IMR-90 (cell line): ENCODE measurements at places on chromosomes 5 and 9.

DNA sequence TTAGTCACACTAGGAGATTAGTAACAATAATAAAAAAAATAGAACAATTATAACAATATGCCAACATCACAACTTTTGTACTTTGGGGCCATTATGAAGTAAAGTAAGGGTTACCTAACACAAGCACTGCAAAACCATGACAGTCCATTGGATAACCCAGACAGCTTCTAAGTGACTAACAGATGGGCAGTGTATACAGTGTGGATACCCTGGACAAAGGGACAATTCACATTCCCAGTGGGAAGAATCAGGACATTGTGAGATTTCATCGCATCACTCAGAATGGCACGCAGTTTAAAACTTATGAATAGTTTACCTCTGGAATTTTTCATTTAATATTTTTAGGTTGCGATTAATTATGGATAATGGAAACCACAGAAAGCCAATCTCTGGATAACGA lies 45.6 kb upstream of the JADE2 start:
- DNase-seq: no peak
- H3K27me3 ChIP-seq: no peaks in the 10 kb centered on the region
- no peaks in the 10 kb centered on the region for H3K36me3 ChIP-seq
- no peak overlapping the region for H3K4me3 ChIP-seq

DNA sequence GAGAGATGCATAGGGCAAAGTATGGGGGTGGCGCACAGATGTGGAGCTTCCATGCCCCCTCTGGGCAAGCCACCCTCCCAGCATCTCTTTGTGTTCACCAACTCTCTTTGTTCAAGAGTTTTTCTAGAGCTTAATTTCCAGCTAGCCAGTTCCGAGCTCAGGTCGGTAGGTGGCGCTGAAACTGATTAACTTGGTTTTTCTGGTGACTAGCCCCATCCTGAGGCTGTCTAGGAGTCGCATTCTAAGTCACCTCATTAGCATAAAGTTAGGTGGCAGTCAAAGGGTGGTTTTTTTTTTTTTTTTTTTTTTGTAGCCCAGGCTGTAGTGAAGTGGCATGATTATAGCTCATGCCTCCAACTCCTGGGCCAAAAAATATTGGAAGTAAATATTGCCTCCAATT lies 476.4 kb downstream of the KDM4C start:
- no peak overlapping the region for H3K27ac ChIP-seq
- no peaks in the 10 kb centered on the region for H3K36me3 ChIP-seq
- peaks cover 3% of the 10 kb centered on the region; the same call in 1 of the 2 replicates for H3K27me3 ChIP-seq
- no peaks in the 10 kb centered on the region for H3K4me1 ChIP-seq
- H3K4me3 ChIP-seq: no peak overlapping the region
- peak; percentile 22 for DNase-seq

- H3K27me3 ChIP-seq: no peaks in the 10 kb centered on the region
- DNase-seq: no peak
- H3K27ac ChIP-seq: no peak overlapping the region
- peaks cover 6% of the 10 kb centered on the region for H3K36me3 ChIP-seq
- no peak overlapping the region for H3K4me3 ChIP-seq
These were observed 104.1 kb downstream of the MTREX start for GRCh38 chr5:55411876-55412275.

DNA sequence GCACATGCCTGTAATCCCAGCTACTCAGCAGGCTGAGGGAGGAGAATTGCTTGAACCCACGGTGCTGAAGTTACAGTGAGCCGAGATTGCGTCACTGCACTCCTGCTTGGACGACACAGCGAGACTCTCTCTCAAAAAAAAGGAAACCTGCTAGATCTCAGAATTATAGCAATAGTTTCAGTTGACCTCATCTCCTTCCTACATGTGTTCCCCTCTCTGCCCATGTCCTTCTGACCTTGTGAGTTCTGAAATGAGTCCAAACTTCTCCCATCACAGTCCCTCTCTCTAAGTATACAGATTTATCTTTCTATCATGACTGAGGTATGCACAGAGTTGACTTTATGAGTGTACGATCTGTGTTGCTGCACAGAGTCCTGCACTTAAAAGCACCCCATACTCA lies 44.6 kb upstream of the SHOC1 start:
- H3K27me3 ChIP-seq: no peaks in the 10 kb centered on the region
- peak; percentile 49 for DNase-seq
- no peak overlapping the region for H3K4me3 ChIP-seq
- H3K36me3 ChIP-seq: no peaks in the 10 kb centered on the region
- H3K27ac ChIP-seq: peak overlapping the region; percentile 57
- H3K4me1 ChIP-seq: no peaks in the 10 kb centered on the region; the same call in 1 of the 2 replicates
